Activated T-cell treated with anti-CD3 and anti-CD28 coated beads for 24 hours (primary cell): ENCODE measurements at places on chromosomes 2 and 18.
A peak's percentile ranks its signal among the peaks of the same experiment; 100 is the strongest.

DNA sequence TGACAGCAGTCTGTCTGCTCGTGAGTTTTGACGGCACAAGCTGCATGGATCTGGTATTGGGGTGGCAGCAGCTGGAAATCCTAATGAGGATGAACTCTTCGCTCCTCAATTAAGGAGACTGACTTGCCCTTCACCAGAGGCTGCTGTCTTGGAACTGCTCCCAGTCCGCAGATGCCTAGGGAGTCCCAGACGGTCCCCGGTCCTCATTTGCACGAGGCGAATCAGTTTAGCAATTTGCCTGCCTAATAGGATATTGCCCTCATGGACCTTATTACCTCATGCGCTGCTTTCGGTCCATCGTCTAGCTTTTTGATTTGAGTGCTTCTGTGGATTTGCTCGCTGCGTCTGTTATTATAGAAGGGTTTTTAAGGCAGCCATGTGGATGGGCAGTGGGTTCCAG lies 40.6 kb downstream of the ASAP2 start:
- no peak for DNase-seq

GRCh38 chr2:45345331-45346234 lies 265.5 kb downstream of the SRBD1 start:
- no peak for DNase-seq

- no peak for DNase-seq
Observed at GRCh38 chr2:920999-921398, 29.6 kb upstream of the SNTG2 start.

DNA sequence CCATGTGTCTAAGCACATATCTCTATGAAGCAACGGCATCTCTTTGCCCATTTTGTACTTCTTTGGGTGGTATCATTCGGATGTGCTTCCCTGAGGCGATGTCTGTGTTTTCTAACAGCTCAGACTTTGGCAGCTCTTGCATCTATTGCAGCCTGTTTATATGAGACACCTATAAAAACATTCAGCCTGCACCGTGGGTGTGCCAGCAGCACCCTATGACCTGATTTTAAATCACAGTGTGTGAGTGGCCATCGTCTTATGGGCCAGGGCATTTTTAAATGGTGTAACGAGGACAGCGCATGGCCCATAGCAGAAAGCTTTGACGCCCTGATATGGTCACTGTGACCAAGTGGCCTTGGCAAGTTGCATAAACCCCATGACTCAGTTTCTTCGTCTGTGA lies 12.9 kb downstream of the NPAS2 start:
- DNase-seq = no peak

DNA sequence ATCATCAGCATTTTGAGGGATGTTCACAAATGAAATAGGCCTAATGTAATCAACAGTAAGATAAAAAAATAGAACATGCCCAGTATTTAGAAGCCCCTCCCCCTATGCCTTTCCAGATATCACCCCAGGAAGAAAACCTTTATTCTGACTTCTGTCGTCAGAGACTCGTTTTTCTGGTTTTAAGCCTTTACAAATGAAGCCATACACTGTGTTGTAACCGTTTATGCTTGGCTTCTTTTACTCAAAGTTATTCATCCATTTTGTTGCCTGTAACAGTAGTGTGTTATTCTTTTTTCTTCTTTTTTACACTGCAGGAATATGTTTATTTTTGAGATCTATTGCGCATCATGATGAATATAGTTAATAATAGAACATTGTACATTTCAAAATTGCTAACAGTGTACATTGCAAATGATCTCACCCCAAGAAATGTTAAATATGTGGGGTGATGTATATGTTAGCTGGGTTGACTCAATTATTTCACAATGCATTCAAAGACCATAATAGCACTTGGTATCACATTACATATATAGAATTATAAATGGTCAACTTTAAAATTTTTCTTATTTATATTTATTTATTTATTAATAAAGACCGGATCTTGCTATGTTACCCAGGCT lies 28.1 kb upstream of the PNPT1 start:
- DNase-seq = no peak

DNA sequence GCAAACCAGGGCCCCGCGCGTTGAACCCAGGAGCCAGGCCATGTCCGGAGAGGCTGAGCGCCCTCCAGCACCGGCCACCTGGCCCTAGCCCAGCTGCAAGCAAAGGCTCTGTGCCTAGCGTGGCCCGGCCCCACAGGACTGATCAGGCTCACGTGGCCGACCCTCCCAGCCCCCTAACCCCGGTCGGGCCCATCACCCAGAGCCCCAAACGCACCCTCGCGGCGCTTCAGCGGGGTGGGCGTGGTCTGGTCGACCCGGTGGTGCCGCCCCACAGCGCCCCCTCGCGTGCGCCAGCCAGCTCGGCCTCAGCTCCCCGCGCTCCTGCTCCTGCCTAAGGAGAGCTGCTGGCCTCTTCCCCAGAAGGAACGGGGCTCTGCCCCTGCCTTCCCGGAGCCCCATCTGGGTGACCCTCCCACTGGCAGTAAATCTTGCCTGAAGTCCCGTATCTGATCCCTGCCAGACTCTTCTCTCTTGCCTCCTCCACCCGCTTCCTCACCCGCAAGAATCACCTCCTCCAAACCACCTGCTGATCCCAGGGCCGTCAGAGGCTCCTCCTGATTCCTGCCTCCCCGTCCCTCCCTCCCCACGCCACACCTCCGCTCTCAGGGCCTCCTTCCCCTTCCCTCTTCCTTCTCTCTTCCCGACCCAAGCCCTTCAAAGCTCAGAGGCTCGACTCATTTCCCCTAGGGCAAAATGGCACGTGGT lies 12.3 kb upstream of the TEX51 start:
- peak; percentile 32 for DNase-seq

GRCh38 chr2:140744379-140744778 lies 1386.4 kb downstream of the LRP1B start:
- no peak for DNase-seq

GRCh38 chr2:208134928-208135586 lies 5.4 kb upstream of the CRYGC start:
- no peak for DNase-seq

- no peak for DNase-seq
Observed at GRCh38 chr2:58959996-58960395, 718.9 kb upstream of the FANCL start.

DNA sequence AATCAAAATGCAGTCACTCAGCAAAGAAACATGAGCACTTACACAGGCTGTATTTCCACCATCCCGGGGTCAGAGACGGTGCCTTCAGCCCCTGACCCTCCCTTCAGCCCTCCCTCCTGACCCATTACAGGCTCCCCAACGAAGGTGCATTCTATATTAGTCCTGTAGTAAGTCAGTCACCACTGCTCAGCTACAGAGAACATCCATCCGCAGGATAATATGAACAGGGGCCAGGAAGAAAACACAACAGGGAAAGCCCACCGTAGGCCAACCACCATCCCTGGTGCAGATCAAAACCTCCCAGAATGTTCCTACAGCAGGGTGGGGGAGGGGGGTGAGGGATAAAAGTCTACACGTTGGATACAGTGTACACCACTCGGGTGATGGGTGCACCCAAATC lies 15.1 kb downstream of the PXDN start:
- DNase-seq = no peak

- DNase-seq = no peak
Observed at GRCh38 chr2:208266553-208266893, 468 bp downstream of the PIKFYVE start.

GRCh38 chr2:152846697-152847470 lies 128.5 kb downstream of the ARL6IP6 start:
- DNase-seq = no peak

GRCh38 chr18:58303363-58303762 lies 259.3 kb downstream of the NEDD4L start:
- no peak for DNase-seq

- no peak for DNase-seq
Observed at GRCh38 chr2:42071791-42072190, 24.0 kb downstream of the PKDCC start.

GRCh38 chr2:215994911-215995310 lies 18.4 kb downstream of the MREG start:
- no peak for DNase-seq

GRCh38 chr2:158575051-158575635 lies 118.4 kb downstream of the PKP4 start:
- DNase-seq = no peak

- DNase-seq = no peak
Observed at GRCh38 chr2:20676353-20677215, 9.6 kb downstream of the GDF7 start.

DNA sequence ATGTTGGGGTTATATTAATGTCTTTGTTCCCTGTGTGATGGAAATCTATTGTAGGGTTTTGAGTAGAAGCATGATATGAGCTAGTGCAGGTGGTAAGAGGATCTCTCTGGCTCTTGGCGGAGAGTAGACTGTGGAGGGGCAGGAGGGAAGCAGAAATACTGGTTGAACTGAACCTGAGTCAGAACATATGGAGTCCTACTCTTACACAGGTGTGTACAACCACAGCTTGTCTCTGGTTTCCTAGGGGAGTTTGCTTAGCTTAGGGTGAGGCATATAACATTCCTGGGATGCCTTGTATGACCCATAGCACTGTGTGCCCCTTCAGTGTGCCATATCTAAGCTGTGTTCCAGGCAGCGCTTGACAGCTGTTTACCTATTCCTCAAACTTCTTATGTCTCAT lies 97.3 kb upstream of the GCFC2 start:
- DNase-seq = no peak

DNA sequence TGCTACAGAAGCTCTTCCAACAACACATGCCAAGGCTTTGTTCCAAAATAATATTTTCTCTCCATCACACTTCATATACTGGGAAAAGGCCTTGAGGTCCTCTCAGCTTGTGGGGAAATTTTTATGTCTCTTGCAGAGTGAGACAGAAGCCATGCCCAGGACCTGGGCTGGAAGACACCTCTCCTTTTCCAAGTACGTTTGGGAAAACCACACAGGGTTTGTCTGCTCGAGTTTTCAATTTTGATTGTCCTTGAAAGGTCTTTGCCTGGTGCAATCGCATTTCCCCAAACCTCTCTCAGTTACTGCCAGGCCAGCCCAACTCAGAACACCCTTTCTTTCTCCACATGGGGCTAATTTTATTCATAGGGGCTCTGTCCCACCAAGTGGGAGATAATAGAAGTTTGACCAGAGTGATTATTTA lies 272.2 kb downstream of the OSR1 start:
- DNase-seq = no peak

DNA sequence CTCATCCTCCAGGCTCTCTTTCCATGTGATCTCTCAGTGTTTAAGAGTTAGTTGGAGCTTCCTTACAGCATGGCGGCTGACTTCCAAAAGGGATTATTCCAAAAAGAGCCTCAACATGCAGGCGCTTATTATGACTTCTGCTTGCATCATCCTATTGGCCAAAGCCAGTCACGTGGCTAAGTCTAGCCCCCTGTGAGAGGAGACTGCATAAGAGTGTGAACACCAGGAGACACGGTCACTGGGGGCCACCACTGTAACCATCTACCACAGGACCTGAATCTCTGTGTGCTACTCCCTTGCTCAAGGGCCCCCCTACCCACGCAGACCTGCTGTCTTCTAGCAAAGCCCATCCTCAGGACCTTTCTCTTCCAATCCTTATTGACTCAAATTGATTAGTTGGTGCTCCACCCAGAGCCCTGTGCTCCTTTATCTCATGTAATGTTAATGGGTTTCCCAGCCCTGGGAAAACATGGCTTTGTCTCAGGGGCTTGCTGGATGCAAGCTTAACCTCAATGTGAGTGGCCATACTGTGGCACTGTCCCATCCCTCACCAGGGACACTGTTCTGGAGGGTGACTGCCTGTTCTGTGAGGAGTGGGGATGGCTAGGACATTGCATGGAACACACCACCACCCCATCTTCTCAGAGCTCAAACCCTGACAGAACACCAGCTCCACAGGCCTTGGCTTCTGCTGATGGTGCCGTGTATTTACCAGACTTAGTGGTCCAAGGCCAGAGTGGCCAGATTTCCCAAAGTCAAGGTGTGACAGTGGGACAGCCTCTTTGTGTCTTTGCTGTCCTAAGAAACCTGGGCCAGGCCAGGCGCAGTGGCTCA lies 4.2 kb downstream of the IL1RN start:
- no peak for DNase-seq

GRCh38 chr2:169507698-169508097 lies 1.8 kb upstream of the KLHL41 start:
- no peak for DNase-seq

DNA sequence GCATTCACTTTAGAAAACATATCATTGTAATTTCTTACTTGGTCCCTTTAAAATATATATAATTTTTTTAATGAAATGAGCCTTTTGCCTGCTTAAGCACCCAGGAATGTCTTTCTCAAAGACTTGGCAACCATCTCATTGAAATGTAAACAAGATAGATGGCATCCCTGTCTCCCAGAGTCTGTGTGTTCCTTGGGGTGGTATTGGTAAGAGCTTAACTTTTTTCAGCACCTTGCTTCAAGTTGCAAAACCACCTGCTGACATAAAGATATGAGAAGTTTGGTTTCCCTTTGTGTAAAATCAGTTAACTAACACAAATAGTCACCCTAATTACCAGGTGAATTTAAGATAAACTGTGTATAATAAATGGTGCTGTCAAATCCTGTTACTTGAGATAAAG lies 266.9 kb downstream of the DSC3 start:
- DNase-seq = no peak

DNA sequence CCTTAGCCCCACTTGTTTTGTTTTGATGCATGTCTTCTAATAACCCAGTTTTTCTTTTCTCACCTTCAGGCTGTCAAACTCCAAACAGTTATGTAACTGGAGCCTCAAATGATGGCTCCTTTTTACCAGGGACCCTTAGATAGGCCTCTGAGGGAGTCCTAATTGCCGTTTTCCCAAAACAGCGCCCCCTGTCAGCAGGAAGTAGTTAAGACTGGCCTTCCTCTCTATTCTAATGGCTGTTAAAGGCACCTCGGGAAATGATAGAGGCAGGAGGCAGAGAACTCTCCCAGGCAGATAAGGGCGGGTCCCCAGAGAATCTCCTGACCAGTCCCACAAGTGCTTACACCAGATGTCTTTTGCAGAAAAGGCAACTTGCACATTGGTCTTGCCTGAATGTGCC lies 123.2 kb downstream of the KCNS3 start:
- DNase-seq = no peak

- DNase-seq = no peak
Observed at GRCh38 chr2:121804997-121805765, 49.7 kb downstream of the TSN start.

DNA sequence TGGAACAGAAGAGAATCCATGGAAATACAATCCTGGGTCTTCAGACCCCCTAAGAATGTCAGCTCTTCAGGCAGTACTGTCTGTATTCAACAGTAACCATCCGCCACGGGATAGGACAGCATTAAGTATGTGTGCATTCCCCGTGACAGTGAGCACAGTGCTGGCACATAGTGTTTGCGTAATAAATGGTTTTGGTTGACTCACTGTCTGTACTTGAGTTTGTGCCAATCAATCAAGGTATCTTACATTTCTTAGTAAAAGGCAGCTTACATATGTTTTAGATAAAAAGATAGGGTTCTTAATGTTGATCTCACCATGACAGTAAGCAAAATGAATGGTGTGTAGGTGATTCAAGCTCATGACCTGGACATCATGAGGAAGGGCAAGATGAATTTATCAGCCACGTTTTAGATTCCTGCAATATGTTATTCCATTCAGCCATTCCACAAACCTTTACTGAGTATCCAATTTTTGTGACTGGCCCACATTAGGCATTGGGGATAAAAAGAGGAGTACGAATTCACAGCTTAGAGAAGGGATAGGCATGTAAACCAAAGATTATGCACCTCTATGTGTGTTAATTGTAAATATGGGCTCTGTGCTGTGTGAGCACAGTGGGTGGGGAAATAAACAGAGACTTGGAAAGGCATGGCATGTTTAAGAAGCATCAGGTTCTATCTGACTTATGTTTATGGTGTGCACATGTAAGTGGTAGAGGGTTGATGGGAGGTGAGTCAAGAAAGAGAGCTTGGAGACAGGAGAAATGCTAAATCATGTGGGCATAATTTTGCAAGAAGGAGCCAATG lies 258.8 kb downstream of the SLC8A1 start:
- no peak for DNase-seq

GRCh38 chr2:127094509-127095366 lies 12.2 kb downstream of the BIN1 start:
- DNase-seq = no peak
